Esophagus mucosa (tissue), 1 donor: ENCODE measurements at places on chromosomes 16 and 17. TPM values are rescaled to one million over a fixed set of nuclear protein-coding genes. Genes with fewer than 3 reads are reported as not detected.
A peak's percentile ranks its signal among the peaks of the same experiment; 100 is the strongest.

GNG13 gene
- total RNA-seq = not detected

CACNG1 gene
- total RNA-seq = not detected

NFATC2IP gene
- 21.3 TPM for total RNA-seq

EFCAB13 gene
- 2.0 TPM for total RNA-seq

MYO18A gene
- 51.7 TPM for total RNA-seq

FBXL16 gene
- total RNA-seq = 15.1 TPM

CCDC200 gene
- total RNA-seq = not detected

IGFALS gene
- not detected for total RNA-seq

AANAT gene
- total RNA-seq = not detected

DNA sequence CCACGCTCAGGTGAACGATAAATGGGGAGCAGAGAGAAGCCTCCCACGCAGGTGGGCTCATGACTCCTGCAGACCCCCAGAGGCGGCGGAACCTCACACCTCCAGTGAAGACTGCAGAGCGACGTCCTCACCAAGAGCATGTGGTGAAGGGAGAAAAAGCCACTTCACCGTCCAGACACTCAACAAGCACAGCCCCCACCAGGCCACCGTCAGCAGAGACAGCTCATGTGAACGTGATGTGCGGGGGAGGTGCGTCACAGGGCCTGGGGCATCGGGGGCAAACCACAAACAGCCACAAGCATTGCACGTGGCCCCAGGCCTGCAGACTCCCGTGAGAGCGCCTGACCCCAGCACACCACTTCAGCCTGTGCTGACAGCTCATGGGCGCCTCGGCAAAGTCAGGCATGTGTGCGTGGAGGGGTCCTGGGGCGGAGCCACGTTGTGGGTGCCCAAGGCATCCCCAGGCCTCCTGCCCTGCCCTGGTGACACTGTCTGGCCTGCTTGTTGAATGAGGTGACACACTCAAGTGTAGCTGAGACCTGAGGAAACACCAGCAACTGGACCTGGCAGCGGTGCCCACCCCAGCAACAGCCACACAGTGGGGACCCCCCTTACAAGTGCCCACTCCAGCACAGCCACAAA is 19.0 kb downstream of the LMF1 start:
- ATAC-seq = no peak

GRCh38 chr17:42389135-42389417 is 834 bp upstream of the STAT3 start:
- no peak for ATAC-seq

DNA sequence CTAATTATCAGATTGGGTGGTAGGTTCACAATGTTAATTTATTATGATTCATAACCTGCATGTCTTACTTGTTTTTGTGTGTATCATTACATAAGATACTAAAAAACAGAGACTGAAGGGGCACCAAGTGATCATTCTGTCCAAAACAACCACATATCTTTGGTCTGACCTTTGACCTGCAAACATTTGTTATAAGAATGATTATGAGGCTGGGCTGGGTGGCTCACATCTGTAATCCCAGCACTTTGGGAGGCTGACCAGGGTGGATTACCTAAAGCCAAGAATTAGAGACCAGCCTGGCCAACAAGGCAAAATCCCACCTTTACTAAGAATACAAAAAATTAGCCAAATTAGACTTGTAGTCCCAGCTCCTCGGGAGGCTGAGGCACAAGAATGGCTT is 116.4 kb downstream of the SPAG9 start:
- ATAC-seq = no peak

- no peak for ATAC-seq
Measured at GRCh38 chr16:55655381-55655896, 349 bp upstream of the SLC6A2 start.

- peak; percentile 50 for ATAC-seq
Measured at GRCh38 chr16:20137194-20137593, 63.5 kb upstream of the GPR139 start.

DNA sequence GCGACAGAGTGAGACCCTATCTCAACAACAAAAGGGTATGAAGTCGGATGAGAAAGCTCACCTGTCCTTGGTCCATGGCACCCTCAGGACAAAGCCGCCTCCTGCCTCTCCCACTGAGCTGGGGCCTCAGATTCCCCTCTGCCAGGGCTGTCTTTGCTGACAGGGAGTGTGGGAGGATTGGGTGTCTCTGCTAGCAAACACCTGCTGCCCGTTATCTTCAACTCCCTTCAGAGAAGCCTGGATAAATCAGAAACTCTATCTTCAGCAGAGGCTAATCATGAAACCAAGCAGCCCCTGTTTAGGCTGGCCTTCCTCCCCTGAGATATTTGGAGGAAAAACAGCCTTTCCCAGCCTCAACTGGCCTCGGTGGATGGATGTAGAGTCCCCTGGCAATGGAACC is 36.3 kb upstream of the CDH1 start:
- no peak for ATAC-seq

DNA sequence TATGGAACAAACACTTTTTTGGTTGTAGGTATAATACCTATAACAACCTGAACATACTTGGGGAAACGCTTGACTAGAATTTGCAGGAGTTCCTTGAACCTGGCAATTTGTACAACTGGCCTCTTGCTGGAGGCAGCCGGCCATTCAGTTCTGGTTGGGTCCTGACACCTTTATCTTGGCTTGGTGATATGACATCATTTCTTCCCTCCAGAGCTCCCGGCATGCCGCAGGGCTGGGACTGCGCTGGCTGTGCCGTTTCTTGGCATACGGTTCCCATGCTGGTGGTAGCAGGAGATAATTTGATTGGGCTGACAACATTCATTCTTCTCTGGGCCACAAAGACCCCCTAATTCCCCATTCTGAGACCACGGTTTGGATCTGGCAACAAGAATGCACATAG is 87.5 kb downstream of the ASIC2 start:
- no peak for ATAC-seq

GRCh38 chr17:49180303-49180702 is 30.1 kb downstream of the GNGT2 start:
- peak; percentile 44 for ATAC-seq

DNA sequence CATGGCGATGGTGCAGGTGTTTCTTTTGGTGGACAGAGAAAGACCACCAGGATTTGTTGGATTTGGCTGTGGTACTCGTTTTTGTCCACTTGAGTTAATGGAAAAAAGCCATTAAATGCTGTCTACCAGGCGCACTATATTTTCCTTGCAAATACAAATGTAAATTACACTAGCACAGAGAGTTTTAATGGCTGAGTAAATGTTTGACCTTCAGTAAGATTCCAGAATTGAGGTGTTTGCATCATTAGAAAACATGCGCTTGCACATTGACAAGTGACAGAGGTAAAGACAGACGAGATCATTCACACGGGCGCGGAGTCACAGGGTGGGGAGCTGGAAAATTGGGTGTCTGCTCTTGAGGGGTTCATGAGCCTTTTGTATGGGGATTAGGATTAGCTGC is 53.5 kb upstream of the AKTIP start:
- no peak for ATAC-seq

DNA sequence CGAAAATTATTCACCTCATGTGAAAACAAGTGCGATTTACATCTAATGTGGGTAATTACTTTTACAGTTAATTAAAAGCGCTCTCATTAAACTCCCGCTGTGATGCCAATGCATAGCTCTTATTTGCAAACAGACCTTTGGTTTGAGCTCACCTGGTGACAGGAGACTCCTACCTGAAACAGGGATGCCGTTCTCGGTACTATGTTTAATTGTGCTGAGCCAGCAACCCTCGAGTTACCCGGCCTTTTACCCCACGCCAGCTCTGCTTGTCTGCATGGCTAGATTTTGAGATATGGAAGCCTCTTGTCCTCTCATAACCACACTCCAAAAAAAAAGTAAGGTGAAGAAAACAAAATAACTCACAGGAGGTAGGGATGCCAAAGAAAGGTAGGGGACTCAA is 690.4 kb upstream of the RBFOX1 start:
- ATAC-seq = no peak

- ATAC-seq = no peak
Measured at GRCh38 chr17:6241996-6242395, 171.8 kb downstream of the WSCD1 start.

DNA sequence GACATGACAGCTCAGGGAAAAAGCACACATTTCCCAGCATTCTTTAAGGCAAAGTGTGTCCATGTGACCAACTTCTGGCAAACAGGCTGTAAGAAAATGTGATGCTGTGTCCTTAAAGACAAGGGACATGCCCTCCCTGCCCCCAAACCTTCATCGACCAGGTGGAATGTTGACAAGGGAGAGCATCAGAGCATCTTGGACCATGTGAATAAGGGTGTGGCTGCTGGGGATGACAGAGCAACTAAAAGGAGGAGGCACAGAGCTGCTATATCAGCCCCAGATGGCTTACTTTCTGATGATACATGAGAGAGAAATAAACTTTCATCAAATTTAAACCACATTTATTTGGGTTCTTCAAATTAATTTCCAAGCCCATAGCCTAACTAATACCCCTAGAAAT is 2.2 kb upstream of the ZNF23 start:
- ATAC-seq = no peak

DNA sequence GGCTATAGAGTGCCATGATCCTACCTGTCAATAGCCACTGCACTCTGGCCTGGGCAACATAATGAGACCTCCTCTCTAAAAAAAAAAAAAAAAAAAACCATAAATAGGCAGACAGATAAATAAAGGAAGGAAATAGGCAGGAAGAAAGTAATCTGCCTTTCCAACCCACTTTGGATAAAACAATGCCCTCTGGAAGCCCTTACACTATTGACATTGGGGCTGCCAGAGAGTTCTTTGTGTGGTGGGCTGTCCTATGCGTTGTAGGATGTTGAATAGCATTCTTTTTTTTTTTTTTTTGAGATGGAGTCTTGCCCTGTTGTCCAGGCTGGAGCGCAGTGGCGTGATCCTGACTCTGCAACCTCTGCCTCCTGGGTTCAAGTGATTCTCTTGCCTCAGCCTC is 7.2 kb upstream of the RFWD3 start:
- no peak for ATAC-seq

- peak; percentile 11 for ATAC-seq
Measured at GRCh38 chr17:2017274-2017941, 7.7 kb downstream of the RTN4RL1 start.

GRCh38 chr16:18953547-18953946 is 27.3 kb upstream of the SMG1 start:
- no peak for ATAC-seq

DNA sequence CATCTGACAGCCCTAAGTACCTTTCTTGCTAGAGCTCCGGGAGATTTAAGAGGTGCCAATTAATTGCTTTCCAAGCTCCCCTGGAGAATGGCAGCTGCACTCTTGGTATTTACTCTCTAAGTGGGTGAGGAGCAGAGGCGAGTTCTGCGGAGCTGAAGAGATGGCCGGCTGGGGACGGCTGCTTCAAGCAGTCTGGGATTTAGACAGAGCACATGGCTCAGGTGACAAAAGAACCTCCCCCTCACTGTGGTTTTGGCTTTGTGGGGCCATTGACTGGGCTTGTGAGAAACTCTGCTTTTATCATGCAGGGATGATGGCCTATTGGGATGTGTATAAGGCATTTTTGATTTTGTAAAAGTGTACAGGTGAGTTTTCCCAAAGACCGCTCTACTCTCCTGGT is 239.3 kb upstream of the EEF2KMT start:
- no peak for ATAC-seq

- no peak for ATAC-seq
Measured at GRCh38 chr17:64166876-64167275, 36.9 kb upstream of the ERN1 start.

- ATAC-seq = peak; percentile 57
Measured at GRCh38 chr16:67447508-67448076, 16.7 kb downstream of the HSD11B2 start.

DNA sequence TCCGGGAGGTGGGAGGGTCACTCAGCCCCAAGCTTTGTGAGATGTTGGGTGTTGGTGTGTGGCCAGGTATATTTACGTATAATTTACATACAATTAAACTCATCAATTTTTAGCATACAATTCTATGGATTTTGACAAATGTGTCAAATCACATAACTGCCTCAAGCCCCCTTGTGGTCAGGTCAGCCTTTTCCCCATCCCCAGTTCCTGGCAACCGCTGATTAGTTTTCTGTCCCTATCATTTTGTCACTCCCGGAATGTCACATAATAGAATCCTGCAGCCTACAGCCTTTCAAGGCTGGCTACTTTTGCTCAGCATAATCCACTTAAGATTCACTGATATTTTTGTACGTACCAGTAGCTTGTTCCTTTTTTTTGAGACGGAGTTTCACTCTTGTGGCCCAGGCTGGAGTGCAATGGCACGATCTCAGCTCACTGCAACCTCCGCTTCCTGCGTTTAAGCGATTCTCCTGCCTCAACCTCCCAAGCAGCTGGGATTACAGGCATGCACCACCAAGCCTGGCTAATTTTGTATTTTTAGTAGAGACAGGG is 19.3 kb upstream of the RAI1 start:
- no peak for ATAC-seq

DNA sequence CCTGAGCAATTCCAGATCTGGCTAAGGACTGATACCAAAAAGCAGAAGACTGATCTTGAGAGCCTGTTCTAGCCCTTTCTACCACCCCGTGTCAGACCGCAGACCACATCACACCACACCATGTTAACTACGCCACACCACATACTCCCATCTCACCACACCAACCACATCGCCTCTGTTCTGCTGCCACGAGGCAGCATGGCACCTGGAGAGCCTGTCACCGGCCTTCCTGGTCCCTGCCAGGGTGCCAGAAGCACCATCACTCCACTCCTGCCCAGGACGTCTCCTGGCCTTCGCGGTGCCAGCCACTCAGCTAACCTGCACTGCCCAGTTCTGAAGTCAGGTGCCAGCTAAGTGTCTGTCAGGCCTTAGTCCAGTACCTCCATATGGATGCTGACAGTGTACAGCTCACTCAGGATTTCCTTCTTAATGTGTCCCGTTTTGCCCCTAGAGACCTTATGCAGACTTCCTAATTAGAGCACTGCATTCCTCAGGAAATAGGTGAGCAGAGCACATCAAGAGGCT is 37.2 kb upstream of the BCAR1 start:
- peak; percentile 19 for ATAC-seq

DNA sequence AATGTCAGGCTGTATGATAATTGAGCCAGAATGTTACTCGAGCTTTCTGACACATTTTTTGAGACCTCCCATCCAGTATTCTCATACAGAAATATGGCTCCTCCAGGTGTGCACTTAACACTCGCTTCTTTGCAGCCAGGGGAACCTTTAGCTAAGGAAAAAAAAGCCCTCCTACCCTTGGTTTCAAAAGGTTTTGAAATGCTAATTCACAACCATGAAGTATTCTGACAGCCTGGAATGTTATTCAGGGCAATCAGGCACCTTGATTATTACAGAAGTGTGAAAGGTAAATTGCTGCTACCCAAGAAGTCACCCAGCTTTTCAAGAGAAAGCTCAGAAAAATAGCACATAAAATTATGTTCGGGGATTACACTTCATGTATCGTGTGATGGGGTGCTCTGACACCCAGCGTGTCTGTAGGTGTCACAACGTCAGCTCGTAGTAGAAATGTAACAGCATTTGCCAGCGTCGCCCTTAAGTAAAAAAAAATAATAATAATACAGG is 41.1 kb downstream of the NTN1 start:
- ATAC-seq = no peak

DNA sequence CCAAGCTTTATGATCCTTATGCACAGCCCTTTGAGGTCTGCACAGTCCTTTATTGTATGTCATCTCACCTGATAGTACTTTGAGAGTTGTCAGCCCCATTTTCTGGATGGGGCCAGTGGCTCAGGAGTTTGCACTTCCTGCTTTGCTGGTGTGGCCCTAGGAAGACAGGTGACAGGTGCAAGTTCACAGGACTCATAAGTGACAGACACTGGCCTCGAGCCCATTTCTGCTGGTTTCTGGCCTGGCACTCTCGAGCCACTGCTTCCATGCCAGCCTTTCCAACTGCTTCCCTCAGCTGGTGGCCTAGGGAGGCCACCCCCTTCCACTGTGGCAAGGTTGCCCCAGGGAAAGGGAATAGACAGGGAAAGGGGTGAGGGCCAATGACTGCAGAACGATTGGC is 84.4 kb upstream of the CCL1 start:
- no peak for ATAC-seq
